ENCODE measurements at places on chromosomes 7 and 10.

GRCh38 chr7:152351168-152351567, 84.6 kb downstream of the KMT2C start:
- DNase-seq = no peak

DNA sequence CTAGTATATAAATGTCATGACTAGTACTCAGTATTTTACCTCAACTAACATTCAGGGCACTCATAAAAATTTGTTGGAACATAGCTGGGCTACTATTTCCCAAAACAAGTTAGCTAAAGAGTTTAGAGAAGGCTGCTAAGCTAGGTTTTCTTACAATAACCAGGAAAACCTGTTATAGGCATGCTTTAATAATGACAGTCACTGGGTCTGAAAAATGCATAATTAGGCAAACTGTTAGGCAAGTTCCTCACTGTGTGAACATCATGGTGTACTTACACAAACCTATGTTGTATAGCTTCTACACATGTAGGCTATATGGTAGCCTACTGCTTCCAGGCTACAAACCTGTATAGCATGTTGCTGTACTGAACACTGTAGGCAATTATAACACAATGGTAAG, 79.0 kb downstream of the DNAJC1 start:
- DNase-seq = no peak

DNA sequence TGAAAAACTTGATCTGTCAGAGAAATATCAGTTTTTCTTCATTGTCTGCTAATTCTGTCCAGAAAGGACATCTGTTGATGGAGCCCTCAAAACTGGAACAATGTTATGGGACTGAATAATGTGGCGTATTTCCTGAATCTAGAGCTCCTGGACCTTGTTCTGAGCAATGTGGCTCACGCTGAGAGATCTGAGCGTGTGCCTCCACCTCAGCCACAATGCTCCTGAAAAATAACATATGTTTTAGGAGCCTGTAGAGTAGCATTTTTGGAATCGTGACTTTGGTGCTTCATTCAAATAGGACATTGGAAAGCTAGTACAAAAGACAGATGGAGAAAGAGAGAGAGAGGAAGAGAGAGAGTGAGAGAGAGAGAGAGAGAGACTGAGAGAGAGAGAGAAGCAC, 110.3 kb downstream of the BMPER start:
- DNase-seq = no peak

- no peak for DNase-seq
Measured at GRCh38 chr7:133945497-133945896, 181.6 kb upstream of the LRGUK start.

GRCh38 chr7:38753347-38753746, 122.2 kb upstream of the AMPH start:
- no peak for DNase-seq

DNA sequence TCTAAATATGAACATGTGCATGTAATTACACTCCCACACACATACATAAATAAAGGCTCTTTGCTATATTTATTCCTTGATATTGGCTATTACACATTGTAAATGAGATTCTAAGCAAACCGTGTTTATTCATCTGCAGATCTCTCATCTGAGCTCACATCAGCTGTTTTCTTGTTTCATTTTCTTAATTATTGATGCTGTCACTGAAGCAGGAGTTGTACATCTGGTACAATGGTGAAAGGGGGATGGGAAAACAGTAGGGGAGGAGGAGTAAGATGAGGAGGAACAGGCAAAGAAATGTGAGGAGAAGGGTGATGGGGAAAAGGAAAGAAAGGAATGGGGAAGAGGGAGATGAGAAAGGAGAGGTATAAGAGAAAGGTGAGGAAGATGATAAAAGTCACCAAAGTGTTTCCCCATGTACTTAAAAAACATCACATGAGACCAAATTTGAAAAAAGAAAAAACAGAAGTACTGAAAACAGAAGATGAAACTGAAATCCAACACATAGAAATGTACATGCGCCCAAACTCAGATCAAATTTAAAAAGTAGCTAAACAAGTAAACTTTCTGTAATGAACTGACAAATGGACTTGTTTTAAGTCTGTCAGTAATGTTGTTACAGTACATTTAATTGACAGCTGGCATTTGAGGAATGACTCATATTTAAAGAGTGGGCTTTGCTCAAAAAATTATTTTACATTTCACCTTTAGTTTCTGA, 472.2 kb downstream of the ARL4A start:
- no peak for DNase-seq

DNA sequence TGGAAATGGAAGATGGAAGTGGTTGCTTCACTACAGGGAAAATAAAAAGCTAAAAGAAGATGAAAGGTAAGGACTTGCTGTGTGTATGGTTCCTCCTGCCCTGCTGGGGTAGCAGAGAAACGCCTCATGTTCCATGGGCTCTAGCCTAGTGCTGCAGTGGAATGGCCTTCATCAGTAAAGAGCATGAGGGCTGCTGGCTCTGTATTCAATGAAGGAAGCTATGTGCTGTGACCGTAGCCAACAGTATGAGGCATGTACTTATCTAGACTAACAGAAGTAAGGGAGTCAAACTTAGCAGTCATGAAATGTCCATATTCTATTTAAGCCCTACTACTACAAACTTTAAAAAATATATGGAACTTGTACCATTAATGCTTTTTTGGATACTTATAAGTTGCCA, 54.3 kb downstream of the GDI2 start:
- DNase-seq = no peak

DNA sequence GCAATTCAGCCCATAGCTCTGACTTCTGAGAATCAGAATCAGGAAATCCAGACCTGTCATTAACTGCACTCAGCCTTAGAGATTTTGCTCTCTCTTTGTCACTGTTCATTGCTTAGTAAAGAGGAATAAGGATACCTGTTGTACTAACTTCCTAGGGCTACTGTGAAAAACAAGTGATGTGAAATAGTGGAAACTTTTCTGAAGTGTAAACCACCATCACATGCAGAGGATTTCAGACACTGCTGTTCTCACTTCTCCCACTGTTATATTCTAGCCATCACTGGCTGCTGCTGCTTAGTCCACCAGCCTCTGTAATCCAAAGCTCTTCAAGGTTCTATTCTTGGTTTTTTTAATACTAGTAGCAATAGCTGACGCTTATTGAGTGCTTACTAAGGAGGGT, 129.6 kb upstream of the CCDC6 start:
- no peak for DNase-seq

DNA sequence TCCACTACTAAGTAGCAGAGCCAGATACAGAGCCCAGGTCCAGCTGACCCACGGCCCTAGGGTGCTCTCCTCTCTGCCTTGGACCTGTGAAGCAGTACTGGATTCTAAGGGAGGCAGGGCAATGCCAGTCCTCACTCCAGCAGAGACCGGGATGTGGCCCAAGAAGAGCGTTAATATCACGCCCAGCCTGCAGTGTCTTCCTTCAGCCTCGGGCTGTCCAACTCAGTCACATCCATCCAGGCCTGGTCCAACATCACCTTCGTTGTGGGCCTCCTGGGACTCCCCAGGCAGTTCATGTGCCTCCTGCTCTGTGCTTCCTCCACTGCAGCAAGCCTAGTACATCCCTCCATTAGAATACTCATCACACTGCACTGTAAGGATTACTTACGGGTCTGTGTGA, 114.5 kb downstream of the GRID1 start:
- no peak for DNase-seq

GRCh38 chr7:7175075-7175695, 7.2 kb upstream of the C1GALT1 start:
- DNase-seq = no peak

- no peak for DNase-seq
Measured at GRCh38 chr7:12434012-12434642, 30.5 kb upstream of the VWDE start.

GRCh38 chr7:15920953-15921352, 234.5 kb upstream of the MEOX2 start:
- DNase-seq = no peak

Measured in SW 1271 (cell line).